ENCODE measurements at places on chromosomes 3 and 15.

DNA sequence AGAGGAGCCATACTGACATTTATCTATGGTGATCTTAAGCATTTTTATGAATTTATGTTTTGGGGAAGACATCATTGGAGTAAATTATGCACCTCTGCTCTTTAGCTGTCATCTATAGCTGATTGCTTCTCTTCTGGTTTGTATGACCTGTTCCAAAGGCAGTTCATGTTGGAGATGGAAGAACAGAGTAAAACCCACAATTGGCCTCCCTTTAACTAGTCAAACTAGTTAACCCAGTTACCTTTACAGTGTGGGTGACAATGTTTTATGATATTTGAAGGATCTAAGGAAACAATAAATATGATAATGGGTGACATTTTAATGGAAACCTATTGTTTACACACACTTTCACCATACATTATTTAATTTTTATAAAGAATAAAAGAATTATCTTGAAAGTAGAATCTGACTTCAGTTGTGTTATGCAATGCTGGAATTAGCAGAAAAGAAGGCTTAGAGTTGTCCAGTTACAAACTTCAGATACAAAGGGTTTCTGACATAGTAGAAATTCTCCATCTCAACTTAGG is 263.5 kb downstream of the NFKBIZ start:
- no peak for DNase-seq

- no peak for DNase-seq
Measured at GRCh38 chr3:188712248-188712924, 459.4 kb upstream of the TPRG1 start.

DNA sequence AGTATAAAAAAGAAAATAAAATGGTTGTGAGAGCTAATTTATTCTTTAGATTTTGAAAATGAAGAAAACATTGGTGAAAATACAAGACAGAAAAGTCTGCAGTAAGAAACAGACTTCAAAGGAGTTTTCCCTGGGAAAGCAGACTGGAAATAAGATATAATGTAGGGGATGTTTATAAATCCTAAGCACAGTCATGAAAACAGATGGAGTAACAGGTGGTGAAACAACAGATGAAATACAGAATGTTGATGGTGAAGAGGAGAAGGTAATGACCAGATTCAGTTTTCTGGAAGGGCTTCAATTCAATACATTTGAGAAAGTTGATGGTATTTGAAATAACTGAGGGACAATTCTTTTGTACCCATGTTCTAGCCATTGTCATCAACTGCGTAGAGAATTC is 353.9 kb downstream of the CHL1 start:
- DNase-seq, result no peak

- DNase-seq, result no peak
Measured at GRCh38 chr15:89104172-89104564, 15.9 kb downstream of the ABHD2 start.

DNA sequence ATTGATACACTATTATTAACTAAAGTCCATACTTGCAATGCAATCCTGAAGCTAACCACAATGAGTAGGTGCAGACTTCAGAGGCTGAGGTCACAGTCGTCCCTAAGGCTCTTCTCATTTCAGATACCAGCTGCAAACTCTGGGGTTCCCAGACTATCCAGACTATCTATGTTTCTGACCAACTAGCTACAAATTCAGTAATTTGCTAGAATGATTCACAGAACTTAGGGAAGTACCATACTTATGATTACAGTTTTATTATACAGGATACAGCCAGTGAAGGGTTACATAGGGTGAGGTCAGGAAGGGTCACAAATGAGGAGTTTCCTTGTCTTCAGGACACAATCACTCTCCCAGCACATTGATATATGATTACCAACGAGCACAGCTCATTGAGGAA is 36.5 kb downstream of the PPM1L start:
- DNase-seq, result no peak

- no peak for DNase-seq
Measured at GRCh38 chr3:25137606-25138005, 290.5 kb upstream of the RARB start.

DNA sequence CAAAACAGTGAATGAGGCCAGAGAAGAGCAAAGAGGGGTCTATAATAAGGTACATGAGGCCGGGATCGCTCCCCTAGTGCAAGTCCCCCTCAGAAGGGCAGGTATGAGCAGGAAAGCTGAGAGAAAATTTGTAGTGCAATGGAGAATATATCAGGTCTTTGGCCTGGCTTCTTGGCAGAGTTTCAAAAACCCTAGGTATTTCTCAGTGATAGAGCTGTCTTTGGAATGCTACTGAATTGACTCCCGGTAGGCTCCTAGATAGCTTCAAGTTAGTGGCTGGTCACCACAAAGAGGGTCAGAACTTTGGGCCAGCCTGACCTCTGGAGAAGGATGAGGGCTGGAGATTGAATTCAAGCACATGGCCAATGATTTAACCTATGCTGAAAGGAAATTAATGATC is 30.6 kb upstream of the OXTR start:
- DNase-seq, result no peak

DNA sequence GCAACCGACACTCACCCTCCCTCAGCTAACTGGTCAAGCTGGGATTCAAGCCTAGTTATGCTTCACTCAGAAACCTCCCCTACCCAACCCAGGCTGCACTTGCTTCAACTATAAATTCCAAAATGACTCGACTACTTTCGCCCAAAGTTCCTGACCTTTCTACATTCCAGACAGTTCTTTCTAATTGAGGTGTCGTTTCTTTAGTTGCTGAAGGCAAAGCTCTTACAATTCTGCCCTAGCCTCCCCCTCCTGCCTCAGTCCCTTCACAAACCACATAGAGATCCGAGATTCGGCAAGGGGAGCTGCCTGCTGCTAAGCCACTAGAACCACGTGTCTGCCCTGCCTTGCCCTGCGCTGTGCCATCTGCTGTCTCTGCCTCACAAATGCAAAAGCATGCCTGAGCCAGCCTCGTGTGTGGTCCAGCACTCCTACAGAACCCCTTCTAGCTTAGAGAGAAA is 74.7 kb upstream of the SH3GL3 start:
- DNase-seq, result no peak

- no peak for DNase-seq
Measured at GRCh38 chr3:126867190-126867862, 115.6 kb upstream of the PLXNA1 start.

GRCh38 chr3:155233213-155233612 is 60.3 kb downstream of the STRIT1 start:
- DNase-seq, result no peak

GRCh38 chr15:99486371-99487336 is 79.1 kb upstream of the MEF2A start:
- no peak for DNase-seq

DNA sequence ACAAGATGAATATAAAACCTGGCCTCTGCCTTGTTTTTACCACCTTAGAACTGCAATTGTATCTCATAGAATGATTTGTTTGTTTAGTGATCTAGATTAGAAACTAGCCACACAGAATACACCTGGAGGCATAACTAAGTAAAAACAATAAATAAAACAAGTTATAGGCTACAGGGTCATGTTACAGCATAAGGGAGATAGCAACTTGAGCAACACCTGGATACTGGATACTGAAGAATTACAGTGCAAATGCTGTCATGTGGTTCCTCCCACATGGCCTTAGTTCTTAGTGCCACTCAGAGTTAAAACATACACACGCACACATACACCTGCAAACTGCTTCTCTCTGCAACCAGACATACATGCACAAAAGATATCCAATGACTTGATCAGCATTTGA is 563.4 kb upstream of the DPPA4 start:
- DNase-seq, result no peak

DNA sequence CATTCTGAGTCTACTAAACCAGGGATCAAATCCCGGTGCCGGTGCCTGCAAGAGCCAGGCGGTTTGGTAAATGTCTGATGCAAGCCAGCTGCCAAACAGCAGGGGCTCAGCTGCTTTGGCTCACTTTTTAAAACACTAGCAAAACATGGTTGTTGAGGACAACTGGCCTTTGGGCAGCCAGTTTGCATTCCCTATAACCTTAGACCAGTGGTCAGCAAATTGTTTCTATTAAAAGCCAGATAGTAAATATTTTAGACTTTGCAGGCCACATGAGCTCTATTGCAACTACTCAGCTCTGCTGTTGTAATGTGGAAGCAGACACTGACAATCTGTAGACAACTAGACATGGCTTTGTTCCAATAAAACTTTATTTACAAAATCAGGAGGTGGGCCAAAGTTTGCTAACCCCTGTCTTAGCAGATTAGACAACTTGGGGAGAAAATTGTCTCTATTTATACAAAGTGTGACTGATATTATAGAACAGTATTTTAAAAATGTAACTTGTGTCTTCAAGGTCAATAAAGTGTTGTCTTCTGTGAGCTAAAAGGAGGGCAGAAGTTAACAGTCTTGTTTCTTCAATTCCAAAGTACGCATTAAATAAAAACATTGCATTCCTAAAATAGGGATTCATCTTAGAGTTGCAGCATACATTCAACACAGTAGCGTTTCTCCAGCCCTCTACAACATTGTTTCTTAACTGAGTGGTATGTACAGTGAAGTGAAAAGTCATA is 67.6 kb downstream of the SSUH2 start:
- DNase-seq, result no peak

DNA sequence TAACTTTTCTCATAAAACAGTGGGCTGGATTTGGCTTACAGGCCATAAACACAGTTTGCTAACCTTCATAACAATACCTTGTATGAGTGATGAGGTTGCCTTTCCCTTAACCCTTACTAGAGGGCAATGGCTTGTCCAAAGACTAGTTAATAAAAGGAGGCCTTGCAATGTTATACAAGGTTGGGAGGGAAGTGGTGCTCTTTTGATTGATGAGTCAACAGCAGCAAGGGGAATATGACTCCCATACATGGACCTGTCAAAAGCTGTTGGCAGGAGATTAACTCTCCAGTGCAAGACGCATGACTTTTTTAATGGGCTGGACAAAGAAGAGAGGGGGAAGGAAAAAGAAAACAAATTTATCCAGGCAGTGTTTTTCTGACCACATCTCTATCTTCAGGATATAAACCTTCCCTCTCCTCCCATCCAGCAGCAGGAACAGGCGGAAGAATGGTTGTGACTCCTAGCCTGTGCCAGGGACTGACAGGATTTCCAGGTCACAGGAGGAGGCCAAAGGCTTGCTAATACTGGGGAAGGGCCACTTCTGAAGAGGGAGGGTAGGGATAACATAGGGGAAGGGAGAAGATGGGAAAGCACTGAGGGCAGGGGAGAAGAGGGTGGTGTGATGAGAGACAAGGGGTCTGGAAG is 35.2 kb upstream of the ARL14 start:
- no peak for DNase-seq

DNA sequence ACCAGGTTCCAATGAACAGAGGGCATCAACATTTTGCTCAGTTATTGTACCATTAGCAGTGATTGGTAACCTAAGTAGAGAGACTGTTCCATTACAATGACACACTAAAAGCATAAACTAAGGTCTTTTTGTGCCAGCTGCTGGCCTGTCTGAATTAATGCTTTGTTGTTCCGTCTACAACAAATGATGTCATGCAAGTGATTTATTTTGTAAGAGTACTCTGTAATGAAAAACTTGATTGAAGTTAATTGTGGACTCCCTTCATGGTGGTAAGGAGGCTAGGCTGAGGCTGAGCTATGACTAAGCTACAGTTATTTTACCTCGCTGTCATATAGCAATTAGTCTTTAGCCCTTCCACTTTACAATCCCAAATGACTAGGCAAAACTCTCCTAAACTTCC is 23.2 kb downstream of the RCN2 start:
- no peak for DNase-seq

- no peak for DNase-seq
Measured at GRCh38 chr3:142086581-142087090, 62.7 kb downstream of the TFDP2 start.

DNA sequence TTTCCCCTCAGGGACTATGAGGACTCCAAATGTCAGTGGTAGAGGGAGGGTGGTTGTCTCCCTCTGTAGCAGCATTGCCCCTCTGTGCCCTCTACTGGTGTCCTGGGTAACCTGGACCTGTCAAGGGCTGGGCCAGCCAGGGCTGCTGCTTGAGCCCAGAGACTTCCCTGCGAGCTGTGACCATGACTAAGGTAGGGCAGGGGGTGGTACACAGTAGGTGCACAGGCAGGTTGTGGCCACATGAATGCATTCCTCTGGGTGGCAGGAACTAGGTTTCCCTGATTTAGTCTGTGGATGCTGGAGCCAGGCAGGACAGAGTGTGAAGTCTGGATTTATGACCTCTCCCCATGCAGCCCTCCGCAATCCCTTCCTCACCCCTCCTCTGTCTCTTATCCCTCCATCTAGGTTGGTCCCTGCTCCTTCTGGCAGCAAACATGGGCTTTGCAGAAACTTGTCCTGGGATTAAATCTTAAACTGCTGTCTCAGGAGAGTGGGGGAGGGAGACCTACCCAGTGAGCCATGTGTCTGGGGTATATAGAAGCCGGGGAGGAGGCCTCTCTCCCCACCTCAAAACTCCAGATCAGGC is 8.7 kb upstream of the SEMA3F start:
- no peak for DNase-seq

- DNase-seq, result no peak
Measured at GRCh38 chr15:45254405-45254804, 2.4 kb downstream of the SLC28A2 start.

GRCh38 chr3:139353920-139354556 is 10.2 kb downstream of the MRPS22 start:
- no peak for DNase-seq

- no peak for DNase-seq
Measured at GRCh38 chr15:75545064-75545463, 34.1 kb downstream of the PTPN9 start.

DNA sequence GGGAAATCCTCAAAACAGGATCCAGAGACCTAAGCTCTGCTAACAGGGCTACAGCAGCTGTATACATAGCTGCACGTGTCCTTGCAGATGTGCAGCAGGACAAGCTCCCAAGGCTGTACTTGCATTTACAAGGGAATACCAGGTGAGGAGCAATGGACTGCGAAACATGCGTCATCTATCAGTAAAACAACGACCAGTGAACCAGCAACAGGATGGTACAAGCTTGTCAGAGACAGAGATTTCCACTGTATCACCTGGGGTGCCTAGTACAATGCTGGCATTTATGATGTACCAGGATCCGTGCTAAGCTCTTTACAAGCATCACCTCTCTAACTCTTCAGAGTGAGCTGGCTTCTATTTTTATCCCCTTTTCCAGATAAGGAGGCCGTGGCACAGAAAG is 227.3 kb downstream of the FOXP1 start:
- DNase-seq, result no peak

DNA sequence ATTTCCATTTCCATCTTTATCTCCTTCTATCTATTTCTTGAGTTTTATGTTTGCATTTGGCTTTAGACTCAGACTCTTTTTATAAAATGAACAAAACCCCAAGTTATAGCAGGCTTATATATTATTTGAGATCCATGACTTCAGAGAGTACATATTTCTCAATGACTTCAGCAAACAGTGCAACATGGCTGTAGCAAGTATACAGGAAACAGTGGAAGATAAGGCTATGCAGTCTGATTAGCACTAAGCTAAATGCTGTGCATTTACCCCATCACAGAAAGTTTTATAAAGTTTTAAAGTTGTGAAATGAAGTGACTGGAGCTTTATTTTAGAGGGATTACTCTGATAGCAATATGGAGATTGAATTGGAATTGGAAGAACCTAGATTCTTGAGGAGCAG is 463.5 kb upstream of the TGFBR2 start:
- DNase-seq, result no peak

- no peak for DNase-seq
Measured at GRCh38 chr3:115381573-115381912, 234.5 kb upstream of the ZBTB20 start.

Data from activated CD4-positive, CD25-positive, alpha-beta regulatory T cell (primary cell).